ENCODE measurements at places on chromosomes 2 and 18. TPM values are rescaled to one million over a fixed set of nuclear protein-coding genes. Genes with fewer than 3 reads are reported as not detected.

Gene COQ10B
- 20.5 TPM for total RNA-seq

Gene UNC50
- total RNA-seq, result 27.9 TPM

Gene PROM2
- total RNA-seq, result 0.32 TPM

Gene ARHGAP25
- 9.4 TPM for total RNA-seq

Gene POTEF
- not detected for total RNA-seq

Gene PELI1
- total RNA-seq, result 6.3 TPM

Gene ABCG8
- 0.32 TPM for total RNA-seq

Gene CD207
- 0.41 TPM for total RNA-seq

Gene AGBL5
- 9.9 TPM for total RNA-seq

Gene PRSS56
- total RNA-seq, result 0.11 TPM

Gene KYNU
- 1.1 TPM for total RNA-seq

Gene CCDC195
- not detected for total RNA-seq

Gene VIT
- 21.6 TPM for total RNA-seq

Gene RPS27A
- total RNA-seq, result 472 TPM

Gene ICA1L
- total RNA-seq, result 4.6 TPM

Gene EXOC6B
- 117 TPM for total RNA-seq

Gene PROKR1
- not detected for total RNA-seq

Gene CEP192
- 25.6 TPM for total RNA-seq

Gene EN1
- total RNA-seq, result not detected

Gene OSR1
- total RNA-seq, result 6.3 TPM

Gene RTN4
- total RNA-seq, result 78.4 TPM

Gene SPATA3
- total RNA-seq, result not detected

Gene COL6A3
- 84.5 TPM for total RNA-seq

Gene ERICH2
- total RNA-seq, result not detected

Gene EHD3
- 27.9 TPM for total RNA-seq

Gene SP100
- total RNA-seq, result 50.2 TPM

Gene ZNF396
- total RNA-seq, result 0.70 TPM

Gene VSNL1
- total RNA-seq, result 10.4 TPM

Gene CCDC74B
- total RNA-seq, result 0.97 TPM

Gene ANKRD62
- total RNA-seq, result not detected

Gene RBM43
- total RNA-seq, result 2.1 TPM

Gene CAPN14
- 0.35 TPM for total RNA-seq

Gene CIDEA
- 1.7 TPM for total RNA-seq
